CMK (cell line): ENCODE measurements at places on chromosomes 2 and 18.

DNA sequence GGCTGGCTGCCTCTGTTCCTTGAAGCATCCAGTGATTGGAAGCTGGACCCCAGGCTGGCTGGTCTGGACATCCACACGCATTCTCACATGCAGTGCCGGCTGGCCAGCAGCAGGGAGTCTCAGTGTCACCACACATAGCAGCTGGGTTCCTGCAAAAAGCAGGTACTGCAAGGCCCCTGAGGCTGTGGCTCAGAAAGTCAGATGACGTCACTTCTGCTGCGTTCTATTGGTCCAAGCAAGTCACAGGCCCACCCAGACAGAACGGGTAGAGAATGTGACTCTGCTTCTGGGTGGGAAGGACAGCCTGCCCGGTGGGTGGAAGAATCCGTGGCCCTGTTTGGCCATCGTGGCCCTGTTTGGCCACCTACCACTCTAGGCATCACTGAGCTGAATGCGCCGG lies 51.3 kb upstream of the SPP2 start:
- DNase-seq: no peak

DNA sequence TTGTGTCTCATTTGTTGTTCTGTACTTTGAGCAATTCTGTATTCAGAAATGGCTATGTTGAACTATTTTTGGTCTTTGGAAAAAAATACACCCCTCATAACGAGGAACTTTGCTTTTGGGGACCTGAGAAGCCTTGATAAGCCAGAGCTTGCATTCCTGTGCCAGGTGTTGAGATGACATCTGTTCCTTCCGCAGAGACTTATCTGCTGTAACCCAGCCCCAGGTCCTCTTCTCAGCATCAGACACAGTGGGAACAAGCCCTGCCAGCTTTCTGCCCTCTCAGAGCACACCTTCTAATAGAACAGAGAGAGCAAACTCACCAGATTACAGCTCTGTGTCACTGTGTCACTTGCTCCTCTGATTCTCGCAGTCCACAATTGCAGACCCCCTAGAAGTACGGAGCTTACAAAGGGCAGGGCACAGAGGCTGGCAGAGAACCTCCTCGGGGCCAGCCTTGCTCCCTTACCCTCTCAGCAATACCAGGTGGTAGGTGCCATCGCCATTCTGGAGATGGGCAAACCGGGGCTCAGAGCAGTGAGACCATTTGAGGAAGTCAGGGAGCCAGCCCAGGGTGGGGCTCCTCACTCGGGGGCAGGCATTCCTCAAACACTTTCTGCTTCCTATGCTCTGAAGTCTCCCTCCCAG lies 97.4 kb downstream of the DDX1 start:
- DNase-seq: no peak

DNA sequence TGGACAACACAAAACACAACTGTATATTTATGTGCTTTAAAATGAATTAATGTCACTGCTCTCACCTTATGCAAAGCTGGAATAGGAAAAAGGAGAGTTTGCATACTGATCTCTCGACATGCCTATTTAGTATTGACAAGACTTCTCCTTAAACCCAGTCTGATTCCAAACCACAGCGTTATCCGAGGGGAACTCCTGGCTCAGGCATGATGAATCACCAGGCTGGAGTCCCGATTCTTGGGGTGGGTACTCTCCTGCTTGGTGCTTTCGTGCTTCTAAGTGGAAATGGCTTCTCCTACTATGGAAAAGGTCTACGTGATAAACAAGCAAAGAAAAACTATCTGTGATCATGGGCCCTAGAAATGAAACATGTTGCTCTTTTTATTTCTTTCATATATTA lies 88.9 kb upstream of the SLC35G4 start:
- DNase-seq: no peak

- DNase-seq: no peak
These were observed 437.0 kb downstream of the PARD3B start for GRCh38 chr2:204982303-204982702.

GRCh38 chr2:241728627-241729026 lies 5.8 kb upstream of the D2HGDH start:
- DNase-seq: no peak

- no peak for DNase-seq
These were observed 53.4 kb upstream of the SETBP1 start for GRCh38 chr18:44627280-44627679.

GRCh38 chr2:228181098-228182019 lies at the start of gene SPHKAP:
SPHKAP (minus strand) TSS chr2:228181687; CDS start chr2:228181598, 89 bp downstream.
- no peak for DNase-seq

DNA sequence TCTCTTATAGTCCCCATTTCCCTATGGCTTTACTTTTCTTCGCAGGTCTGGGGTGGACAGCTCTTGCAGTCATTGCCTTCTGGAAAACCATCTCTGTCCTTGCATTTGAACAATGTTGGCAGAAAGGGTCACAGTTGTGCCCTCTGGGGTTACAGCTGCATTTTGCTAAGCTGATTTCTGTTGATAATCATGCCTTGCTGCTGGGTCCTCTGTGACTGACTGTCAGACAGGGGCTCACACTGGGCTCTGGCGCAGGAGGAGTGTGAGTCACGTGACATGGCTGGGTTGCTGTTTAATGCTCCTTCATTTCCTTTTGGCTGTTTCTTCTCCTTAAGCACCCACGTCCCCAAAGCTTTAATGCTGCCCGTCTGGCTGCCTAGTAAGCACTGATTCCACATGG lies 196.6 kb upstream of the LHCGR start:
- no peak for DNase-seq

- no peak for DNase-seq
These were observed 154.7 kb upstream of the LYPD1 start for GRCh38 chr2:132824716-132825115.

- no peak for DNase-seq
These were observed 158.1 kb downstream of the SLC39A10 start for GRCh38 chr2:195815083-195815482.

DNA sequence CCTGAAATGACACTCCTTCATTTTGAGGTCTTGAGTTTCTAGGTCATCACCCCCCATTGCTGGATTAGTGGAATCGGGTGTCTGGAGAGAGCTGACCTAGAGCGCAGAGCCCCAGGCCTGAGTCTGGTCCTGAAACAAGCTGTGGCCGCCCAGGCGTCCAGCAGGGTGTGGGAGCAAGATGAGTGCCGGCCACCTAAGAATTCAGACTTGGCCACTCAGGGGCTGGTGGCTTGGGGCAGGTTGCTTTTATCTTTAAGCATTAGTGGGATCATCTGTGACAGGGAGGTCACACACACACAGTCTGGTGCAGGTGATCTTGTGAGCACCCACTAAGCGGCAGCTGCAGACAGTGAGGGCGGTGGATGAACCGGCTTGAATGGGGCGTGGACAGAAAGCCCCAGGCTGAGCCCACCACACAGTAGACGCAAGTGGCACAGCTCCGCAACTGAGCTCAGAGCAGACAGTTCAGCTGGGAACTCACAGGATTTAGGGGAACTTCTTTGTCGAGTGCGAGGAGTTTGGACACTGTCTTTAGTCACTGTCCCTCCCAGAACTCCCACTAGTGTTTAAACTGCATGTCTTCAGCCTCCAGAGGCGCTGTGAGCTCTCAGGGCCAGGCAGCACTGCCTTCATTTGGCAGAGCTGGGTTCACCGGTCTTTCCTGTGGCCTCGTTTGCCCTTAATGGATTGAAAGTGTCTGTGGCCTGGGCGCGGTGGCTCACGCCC lies 21.5 kb downstream of the ITGB1BP1 start:
- DNase-seq: no peak

- DNase-seq: no peak
These were observed 156.6 kb downstream of the CERS6 start for GRCh38 chr2:168612719-168613118.

DNA sequence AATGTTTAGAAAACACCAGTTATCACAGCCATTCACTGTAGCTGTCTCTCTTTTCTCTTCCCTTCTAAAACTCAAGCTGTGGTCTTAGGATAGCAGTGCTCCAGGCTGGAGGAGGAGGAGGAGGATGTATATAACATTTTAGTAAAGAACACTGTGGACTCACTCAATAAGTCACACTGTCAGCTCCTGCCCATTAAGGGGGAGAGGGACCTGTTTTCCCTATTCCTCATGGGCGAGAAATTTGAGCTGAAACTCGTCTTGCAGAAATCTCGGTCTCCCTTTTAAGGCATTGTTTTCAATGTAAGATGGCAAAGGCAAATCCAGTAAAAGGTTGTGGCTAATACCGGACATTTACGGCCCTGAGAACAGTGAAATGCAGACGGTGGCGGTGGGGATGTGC lies 114.8 kb upstream of the ZNF236 start:
- DNase-seq: no peak

GRCh38 chr2:120820263-120820952 lies 84.7 kb downstream of the GLI2 start:
- no peak for DNase-seq

DNA sequence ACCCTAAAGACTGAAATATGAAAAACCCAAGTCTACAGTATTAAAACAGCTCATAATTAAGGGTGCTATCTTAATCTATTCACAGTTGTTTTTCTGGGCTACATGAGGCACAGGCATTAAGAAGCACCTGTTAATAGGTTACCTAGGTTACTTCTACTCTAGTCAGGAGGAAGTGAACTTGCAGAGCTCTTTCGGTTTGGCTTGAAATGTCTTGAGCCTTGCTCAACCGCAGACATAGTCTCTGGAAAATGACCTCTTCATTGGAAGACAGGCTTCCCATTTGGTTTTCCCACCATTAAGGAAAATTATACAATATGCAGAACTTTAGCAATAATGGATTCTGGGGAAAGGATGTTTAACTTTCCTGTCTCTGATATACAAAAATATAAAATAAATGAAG lies 142.3 kb upstream of the KCNJ3 start:
- DNase-seq: no peak

DNA sequence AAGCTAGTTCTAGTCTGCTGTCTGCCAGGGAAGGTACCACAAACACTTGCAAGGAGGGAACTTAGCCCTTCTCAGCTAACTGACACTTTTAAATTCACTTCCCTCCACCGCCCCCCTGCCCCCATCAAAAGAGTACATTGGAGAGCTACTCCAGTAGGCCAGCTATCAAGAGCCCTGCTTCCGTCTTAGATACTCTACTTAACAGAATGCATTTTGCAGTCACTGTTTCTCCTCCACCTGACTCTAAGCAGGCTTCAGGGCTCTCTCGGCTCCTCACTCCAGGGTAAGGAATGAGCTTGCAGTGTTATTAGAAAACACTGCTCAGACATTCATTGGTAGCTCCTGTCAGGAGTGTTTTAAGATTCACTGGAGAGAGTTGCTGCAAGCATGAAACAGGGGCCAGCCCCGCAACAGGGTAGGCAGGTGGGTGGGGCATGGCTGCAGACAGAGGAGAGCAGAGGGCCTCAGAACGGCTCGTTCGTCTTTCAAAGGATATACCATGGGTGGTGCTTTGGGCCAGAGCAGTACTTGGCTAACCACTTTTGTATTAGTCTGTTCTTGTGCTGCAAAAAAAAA lies 35.3 kb upstream of the PDCL3 start:
- no peak for DNase-seq

GRCh38 chr2:230814616-230815015 lies 50.1 kb upstream of the ITM2C start:
- DNase-seq: no peak

- no peak for DNase-seq
These were observed 513.0 kb downstream of the XIRP2 start for GRCh38 chr2:167401309-167401708.

GRCh38 chr2:105411720-105412407 lies 13.0 kb upstream of the FHL2 start:
- no peak for DNase-seq

DNA sequence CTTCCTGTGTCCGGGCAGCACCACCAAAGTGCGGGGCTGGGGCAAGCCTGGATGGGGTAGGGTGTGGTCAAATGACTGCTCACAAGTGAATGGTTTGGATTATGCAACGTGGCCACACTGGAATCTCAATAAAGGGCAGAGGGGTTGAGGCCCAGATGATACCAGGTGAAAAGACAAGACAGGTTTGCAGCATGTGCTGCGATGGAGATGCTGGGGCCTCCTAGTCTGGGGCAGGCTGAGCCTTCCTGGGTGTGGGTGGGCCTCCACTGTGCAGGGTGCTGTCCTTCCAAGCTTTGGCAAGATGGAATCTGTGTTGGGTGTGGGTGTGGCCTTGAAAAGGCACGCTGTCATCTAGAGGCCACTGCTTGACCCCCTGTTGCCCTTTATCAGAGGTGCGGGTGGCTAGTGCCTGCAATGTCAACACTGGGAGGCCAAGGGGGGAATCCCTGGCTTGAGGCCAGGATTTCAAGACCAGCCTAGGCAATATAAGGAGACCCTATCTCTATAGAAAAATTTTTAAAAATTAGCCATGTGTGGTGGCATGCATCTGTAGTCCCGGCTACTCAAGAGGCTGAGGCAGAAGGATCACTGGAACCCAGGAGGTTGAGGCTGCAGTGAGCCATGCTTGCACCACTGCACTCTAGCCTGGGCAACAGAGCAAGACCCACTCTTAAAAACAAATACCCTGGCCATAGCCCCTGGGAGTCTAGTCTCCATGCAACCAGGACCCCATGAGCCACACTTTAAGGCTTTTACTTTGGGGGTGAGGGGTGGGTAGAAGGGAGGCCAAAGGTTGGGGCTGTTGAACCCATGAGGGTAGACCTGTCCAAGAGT lies 13.8 kb downstream of the RRM2 start:
- no peak for DNase-seq

DNA sequence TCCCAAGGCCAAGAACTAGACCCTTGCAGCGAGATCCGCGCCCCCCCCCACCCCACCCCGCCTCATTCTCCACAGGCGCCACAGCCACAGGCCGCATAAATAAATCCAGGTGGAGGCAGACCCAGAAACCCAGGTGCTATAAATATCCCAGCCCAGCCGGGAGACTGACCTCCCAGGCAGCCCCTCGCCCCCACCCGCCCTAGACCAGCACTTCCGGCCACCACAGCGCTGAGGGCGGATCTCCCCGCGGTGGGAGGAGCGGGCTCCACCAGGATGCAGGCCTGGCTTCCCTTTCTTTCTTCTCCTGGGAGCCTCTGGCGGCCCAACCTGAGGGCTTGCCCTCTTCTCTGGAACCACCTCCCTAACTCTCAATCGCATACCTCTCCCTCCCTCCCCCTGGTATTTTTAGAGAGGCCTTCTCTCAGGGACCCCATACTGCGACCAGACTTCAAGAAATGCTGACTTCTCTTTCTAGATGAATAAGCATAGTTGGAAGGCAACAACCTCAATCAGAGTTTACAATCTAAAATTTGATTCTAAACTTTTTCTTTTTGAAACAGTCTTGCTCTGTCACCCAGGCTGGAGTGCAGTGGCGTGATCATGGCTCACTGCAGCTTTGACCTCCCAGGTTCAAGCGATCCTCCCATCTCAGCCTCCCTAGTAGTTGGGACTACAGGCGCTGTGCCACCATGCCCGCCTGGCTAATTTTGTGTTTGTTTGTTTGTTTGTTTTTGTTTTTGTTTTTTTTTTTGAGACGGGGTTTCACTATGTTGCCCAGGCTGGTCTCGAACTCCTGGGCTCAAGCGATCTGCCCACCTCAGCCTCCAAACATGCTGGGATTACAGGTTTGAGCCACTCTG lies 55.0 kb downstream of the PKDCC start:
- DNase-seq: no peak

DNA sequence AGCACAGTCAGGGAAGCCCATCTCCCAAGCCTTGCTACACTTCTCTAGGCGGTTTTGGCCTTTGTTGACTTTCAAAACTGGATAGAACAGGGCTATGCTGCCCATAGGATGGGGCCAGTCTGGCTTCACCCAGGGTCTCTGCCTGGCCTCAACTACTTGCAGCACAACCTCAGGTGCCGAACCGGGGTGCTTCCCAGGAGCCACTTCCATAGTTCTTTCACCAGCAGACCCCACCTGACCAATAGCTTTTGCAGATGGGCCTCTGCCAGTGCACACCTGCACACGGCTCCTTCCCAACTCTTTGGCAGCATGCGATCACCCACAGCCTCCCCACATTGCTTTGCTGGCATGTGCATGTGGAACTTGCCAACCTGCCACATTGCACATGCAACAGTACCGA lies 331.6 kb downstream of the CPS1 start:
- no peak for DNase-seq

- no peak for DNase-seq
These were observed 17.4 kb downstream of the NTSR2 start for GRCh38 chr2:11652553-11652952.
